CD4-positive, alpha-beta T cell treated with Interleukin-15 for 4 hours (primary cell): ENCODE measurements at places on chromosomes 2 and 18.

GRCh38 chr2:146633159-146633558 lies 1211.7 kb upstream of the ACVR2A start:
- DNase-seq, result no peak

DNA sequence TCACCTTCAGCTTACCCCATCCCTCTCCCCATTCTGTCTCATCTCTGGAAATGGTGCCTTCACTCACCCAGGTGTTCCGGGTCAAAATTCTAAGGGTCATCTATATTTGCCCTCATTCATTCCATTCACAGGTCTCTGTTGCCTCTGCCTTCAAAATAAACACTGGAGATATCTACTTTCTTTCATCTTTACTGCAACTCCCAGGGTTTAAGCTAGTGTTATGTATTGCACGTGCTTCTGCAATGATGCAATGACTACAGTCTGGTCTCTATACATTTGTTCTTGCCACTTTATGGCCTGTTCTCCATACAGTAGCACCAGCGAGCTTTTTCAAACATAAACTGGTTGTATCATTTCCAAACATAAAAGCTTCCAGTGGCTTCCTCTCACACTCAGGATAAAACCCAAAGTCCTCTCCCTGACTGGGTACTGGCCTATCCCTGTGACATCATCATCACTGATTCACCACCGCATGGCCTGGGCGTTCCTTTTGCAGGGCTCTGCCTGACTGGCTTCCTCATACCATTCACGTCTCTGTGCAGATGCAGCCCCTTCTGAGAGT lies 14.3 kb downstream of the DSG2 start:
- DNase-seq, result no peak

GRCh38 chr2:235820571-235820970 lies 326.7 kb downstream of the AGAP1 start:
- DNase-seq, result no peak

GRCh38 chr2:7411691-7412090 lies 494.5 kb downstream of the RNF144A start:
- DNase-seq, result no peak

- DNase-seq, result no peak
Observed at GRCh38 chr2:31580321-31581117, at the start of gene SRD5A2. Gene SRD5A2, minus strand, starts transcription at chr2:31580938. Its CDS starts 38 bp downstream, at chr2:31580900.

- DNase-seq, result no peak
Observed at GRCh38 chr2:178404368-178404767, 46.6 kb downstream of the PRKRA start.

DNA sequence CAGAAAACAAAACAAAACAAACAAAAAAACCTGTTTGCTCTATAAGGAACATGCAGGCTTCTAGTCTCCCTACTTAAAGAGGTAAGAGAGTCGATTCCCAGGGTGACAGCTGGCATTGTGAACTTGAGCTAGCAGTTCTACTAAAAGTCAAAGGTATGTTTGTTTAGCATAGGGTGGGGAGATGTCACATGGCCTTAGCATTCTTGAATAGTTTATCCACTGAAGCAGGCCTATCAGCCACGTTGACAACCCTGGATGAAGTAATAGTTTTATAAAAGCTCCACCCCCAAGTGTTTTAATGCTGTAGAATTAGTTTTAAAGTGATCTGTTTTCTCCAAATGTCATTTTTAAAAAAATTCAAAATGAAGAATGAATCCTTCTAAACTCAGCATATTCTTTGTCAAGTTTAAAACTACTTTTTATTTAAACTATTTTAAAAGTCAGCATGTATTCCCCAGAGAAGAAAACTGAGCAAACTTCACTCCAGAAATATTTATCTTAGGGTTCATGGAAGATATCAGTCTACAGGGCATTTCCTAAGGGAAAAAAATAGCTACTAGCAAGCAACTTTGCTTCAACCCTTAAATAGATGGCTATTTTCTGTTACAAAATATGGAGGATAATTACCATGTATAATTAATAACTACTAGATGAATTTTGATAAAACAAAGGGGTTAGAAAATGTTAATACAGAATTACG lies 1.7 kb downstream of the MYOM1 start:
- no peak for DNase-seq
